Caudate nucleus (tissue), 63 donors: ENCODE measurements at places on chromosomes 5 and 9.

GRCh38 chr5:101678481-101679193 lies 617.4 kb downstream of the SLCO4C1 start:
- DNase-seq, result peak; percentile 7

- no peak for DNase-seq
Measured at GRCh38 chr9:135418161-135418560, 61.4 kb upstream of the PPP1R26 start.

DNA sequence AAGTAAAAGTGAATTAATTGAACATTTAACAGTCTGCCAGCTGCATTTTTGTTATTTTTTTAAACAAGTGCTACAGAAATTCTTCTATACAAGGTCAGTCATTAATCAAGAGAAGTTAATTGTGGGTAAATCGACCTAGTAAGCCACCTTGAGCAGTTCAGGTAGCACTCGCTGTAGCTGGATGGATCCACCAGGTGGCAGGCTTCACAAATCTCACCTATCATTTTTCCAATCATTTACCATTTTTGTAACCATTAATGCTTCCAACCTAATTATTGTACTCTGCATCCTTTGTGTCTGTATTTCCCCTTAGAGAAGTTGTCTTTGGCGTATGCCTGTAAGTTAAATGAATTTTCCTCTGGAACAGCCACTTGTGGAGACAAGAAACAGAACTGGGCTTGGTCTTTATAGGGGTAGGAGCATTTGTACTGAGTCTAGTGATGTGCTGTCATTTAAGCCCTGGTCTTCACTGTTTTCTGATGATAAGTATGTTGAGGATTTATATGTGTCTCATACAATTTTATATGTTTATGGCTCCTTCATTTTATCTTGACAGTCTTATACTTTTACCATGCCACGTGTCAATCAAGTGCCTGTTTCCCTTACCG lies 39.5 kb downstream of the CD180 start:
- DNase-seq, result no peak

GRCh38 chr9:130789747-130790672 lies 45.0 kb upstream of the ABL1 start:
- no peak for DNase-seq

DNA sequence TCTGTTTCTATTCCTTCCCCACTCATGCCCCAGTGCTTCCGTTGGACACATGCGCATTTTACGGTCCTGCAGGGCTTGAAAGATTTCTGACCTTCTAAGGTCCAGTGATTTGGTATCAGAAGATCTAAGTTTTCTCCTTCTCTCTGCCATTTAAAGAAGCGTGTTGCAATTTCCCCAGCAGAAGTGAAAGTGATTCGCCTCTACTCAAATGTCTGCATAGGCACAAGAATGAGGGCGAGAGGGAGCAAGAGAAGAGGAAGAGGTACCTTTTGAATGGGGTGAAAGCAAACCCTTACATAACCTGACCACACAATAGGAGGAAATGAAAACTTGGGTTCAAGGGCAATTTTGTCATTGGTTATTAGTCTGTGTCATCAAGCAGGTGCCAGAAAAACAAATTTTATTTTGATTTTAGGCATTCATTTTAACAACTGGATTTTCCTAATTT lies 31.7 kb upstream of the NR3C1 start:
- no peak for DNase-seq

DNA sequence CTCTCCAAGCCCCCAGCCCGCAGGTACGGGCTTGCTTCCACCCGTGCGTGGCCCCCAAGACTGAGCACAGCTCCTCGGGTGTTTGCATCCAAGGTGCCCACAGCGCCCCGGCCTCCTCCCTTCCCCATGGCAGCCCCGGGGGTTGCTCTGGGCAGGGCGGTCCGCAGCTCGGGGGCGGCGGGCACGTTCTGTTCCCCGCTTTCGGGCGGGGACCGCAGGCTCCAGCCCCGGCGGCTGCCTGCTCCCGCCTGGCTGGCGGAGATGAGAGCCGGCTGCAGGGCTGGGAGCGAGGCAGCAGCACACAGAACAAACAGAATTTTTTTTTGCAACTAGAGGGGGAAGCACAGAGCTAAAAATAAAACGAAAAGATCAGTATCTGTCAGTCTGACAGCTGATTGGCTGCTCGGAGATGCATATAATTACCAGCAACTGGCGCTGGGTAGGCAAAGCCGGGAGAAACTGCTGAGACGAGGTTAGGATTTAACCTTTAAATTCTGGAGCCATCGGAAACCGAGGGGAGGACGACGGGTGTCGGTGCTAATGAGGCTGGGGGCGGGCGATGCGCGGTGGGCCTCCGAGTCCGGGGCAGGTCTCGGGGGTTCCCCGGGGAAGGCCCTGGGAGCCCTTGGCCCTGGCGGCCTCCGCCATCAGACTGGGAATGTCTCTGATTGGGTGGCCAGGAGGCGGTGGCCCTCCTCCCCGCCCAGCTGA lies 142.7 kb upstream of the IER5L start:
- peak; percentile 66 for DNase-seq

DNA sequence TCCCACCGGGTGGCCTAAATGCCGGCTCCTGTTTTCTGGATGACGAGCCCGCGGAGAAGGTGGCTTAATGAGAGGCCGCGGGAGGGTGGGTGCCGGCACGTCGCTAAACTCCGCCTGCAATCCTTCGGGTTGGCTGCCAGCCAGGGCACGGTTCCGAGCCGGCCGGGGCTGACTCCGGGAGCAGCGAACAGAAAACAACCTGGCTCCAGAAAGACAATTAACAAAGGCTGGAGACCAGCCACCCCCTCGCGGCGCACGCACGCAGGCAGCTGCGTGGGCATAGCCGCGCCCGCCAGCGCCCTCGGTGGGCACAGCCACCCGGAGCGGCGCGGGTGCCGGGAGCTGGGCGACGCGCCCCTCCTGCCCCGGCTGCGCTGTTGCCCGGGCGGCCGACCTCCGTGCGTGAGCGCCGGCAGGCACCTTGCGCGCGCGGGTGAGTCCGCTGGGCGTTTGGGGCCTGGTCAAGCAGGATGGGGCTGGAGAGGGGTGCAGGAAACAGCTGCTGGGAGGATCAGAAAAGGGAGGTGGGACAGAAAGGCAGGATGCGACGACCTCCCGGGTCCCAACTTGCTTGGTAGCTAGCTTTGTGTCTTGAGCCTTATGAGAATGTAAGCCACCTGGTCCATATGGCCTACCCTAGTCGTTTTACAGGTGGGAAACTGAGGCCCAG lies at the start of gene ARHGEF37:
TSS of gene ARHGEF37 (plus strand) at position 307 of the 670 bp plus-strand sequence. CDS start 16,272 bp downstream, outside the sequence.
- peak; percentile 84 for DNase-seq

GRCh38 chr5:120093178-120093577 lies 370.9 kb upstream of the PRR16 start:
- no peak for DNase-seq

DNA sequence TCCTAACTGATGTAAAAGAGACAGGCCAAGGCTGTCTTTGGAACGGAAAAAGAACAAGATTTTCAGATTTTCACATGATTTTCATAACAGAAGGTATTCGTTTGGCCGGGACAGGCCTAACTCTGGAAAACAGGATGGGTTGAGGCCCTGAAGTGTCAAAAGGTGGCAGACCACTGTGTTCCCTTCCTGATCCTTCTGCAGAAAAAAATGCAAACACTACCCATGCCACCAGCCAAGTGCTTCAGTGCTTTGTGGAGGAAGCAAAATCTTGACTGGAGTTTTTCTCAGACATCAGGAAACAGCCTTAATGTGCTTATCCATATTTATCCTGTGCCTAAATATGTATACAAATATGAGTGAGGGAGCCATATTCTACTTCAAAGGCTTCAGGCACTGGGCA lies 113.5 kb upstream of the IL6ST start:
- DNase-seq, result no peak
